ENCODE measurements at places on chromosomes 1 and 21.

DNA sequence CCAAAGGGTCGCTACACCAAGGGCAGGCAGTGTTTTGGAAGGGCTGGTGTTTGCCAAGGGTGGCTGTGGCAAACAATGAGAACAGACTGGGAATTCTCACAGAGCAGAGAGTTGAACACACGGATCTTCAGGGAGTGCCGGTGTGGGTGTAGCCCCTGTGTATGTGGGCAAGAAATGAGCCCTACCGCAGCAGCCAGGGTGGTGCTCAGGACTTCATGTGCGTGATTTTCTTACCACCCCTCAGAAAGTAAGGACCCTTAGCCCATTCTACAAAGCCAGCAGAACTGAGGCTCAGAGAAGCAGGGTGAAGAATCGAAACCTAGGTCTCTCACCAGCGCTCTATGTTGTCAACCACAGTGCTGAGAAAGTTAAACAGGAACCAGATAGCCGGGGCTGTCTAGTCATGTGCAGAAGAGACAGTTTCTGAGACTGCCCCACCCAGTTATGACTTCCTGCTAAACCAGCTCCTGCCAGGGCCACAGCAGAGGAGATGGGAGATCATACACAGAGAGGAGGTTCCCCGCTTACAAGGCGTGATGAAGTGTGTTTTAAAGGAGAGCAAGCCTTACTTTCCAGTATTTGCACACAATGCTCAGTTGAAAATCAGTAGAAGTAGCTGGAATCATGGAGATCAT lies 21.9 kb upstream of the MORC3 start:
- no peaks in the 10 kb centered on the region for H3K27me3 ChIP-seq
- peak; percentile 69 for DNase-seq
- no peak overlapping the region for H3K27ac ChIP-seq
- peaks cover 6% of the 10 kb centered on the region for H3K36me3 ChIP-seq
- no peak overlapping the region for H3K4me3 ChIP-seq

DNA sequence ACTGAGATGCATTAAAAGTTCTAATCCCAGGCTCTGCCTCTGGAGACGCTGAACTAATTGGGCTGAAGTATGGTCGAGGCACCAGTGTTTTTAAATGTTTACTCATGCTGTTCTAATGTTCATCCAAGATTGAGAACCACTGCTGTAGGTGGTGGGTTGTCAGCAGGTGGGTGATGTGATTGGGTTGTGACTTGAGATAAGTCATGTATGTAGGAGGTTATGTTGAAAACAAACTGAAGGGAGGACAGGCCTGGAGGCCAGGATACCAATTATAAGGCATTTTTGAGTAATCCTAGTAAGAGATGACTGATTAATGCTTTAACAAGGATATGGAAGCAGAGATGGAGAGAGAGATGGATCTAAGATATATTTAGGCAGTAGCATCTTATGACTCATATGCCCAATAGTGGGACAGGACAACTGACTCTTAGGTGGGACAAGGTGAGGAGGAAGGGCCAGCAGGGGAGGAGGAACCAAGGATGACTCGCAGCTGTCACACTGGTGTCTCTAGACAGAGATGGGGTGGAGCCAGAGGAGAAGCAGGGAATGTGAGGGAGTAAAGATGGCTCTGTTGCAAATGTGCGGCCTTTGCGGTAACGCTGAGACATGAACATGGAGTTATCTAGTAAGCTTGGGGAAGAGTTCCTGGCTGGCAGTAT lies 29.3 kb downstream of the RAB4A start:
- H3K36me3 ChIP-seq: peaks cover 54% of the 10 kb centered on the region

DNA sequence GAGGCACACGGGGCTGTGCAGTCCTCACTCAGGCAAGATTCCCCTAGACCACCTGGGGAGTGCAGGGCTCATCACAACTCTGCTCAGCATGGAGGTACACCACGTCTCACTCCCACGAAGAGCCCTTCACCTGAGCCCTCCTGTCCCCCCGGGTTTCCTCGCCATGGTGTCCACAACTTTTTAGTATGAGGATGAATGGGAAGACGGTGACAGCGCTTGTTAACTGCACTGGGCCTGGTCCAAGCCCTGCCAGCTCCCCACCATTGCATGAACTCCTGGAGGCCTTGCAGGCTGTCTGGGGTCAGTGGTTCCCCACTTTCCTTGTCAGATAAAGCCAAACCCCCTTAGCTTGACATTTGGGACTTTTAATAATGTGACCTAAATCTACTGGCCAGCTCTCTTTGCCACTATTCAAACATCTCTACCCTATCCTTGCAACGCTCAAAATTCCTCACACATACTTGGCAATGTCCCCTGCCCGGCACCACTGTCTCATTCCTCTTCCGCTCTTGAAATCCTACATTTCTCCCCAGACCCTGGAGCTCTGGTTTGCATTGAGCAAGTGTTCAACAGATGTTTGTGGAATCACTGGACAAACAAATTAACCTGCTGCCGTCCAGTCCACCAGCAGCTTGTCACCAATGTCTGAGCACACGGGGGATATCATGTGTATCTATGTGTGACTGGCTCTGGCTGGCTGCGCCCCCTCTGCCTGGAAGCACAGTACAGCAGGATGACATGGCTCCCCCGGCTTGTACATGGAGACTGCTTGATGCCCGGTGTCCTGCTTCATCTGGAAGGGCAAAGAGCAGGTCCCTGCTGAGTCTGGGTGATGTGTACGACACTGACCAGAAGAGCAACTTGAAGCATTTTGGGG lies 11.2 kb downstream of the TMEM9 start:
- no peak for DNase-seq
- peaks cover 2% of the 10 kb centered on the region for H3K4me1 ChIP-seq
- peaks cover 75% of the 10 kb centered on the region for H3K36me3 ChIP-seq
- no peaks in the 10 kb centered on the region for H3K27me3 ChIP-seq

DNA sequence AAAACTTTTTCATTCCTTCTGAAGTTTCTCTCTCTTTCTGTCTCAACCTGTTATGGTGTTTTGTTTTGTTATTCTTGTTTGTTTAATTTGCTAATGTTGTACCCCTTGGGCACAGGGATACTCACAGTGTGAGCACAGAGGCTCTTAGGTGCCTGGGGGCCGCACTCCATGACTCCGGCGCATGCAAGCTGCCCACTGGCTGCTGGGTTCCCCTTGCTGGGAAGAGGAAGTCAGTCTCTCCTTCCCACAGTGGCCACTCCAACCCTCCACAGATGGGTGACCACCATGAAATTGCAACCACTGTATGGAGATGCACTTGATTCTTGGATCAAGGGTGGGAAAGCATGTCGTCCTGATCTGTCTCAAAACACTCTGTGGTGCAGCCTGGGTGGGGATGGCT lies 4.6 kb upstream of the CD1A start:
- no peaks in the 10 kb centered on the region for H3K4me1 ChIP-seq
- no peak overlapping the region for H3K4me3 ChIP-seq
- H3K36me3 ChIP-seq: no peaks in the 10 kb centered on the region
- no peak overlapping the region for H3K27ac ChIP-seq
- DNase-seq: no peak

GRCh38 chr1:236692128-236692527 lies 5.8 kb downstream of the ACTN2 start:
- H3K27ac ChIP-seq: no peak overlapping the region
- H3K4me3 ChIP-seq: no peak overlapping the region
- no peaks in the 10 kb centered on the region for H3K27me3 ChIP-seq
- no peaks in the 10 kb centered on the region for H3K36me3 ChIP-seq

- H3K36me3 ChIP-seq: peaks cover 19% of the 10 kb centered on the region
- H3K4me3 ChIP-seq: peak overlapping the region; percentile 71
- H3K27me3 ChIP-seq: no peaks in the 10 kb centered on the region
- peaks cover 28% of the 10 kb centered on the region for H3K4me1 ChIP-seq
- DNase-seq: no peak
Observed at GRCh38 chr1:151165281-151165737, 393 bp downstream of the LYSMD1 start.

DNA sequence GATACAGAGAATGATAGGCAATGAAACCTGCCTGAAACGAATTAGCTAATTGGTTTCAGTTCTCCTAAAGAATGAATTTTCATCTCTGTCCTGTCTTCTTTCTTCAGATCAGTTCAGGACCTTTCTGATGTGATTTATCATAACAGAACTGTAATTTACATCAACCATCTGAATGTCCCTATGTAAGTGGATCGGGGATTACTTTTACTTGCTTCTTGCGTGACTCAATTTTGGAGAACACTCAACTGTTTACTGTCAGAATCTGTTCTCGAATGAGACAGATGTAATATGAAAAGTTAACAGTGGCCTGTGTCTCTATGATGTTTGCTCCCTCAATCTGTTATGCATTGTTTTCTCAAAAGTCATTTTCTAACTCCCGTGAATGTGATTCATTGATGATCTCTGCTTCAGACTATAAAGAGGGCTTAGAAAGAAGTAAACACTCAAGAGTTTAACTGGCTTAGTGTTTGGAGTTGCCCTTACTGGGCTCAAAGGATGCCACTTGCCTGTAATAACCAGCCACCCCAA lies 111.0 kb downstream of the GABPA start:
- H3K4me1 ChIP-seq: no peaks in the 10 kb centered on the region
- no peaks in the 10 kb centered on the region for H3K27me3 ChIP-seq
- no peaks in the 10 kb centered on the region for H3K36me3 ChIP-seq
- no peak overlapping the region for H3K27ac ChIP-seq

- H3K27ac ChIP-seq: no peak overlapping the region
- H3K36me3 ChIP-seq: no peaks in the 10 kb centered on the region
- H3K4me3 ChIP-seq: no peak overlapping the region
- no peaks in the 10 kb centered on the region for H3K27me3 ChIP-seq
- DNase-seq: no peak
Observed at GRCh38 chr1:234845097-234845660, 235.2 kb upstream of the IRF2BP2 start.

GRCh38 chr1:246219508-246220030 lies 287.5 kb downstream of the SMYD3 start:
- H3K4me1 ChIP-seq: no peaks in the 10 kb centered on the region
- no peak for DNase-seq
- H3K27ac ChIP-seq: no peak overlapping the region
- H3K4me3 ChIP-seq: no peak overlapping the region
- H3K36me3 ChIP-seq: no peaks in the 10 kb centered on the region
- no peaks in the 10 kb centered on the region for H3K27me3 ChIP-seq

DNA sequence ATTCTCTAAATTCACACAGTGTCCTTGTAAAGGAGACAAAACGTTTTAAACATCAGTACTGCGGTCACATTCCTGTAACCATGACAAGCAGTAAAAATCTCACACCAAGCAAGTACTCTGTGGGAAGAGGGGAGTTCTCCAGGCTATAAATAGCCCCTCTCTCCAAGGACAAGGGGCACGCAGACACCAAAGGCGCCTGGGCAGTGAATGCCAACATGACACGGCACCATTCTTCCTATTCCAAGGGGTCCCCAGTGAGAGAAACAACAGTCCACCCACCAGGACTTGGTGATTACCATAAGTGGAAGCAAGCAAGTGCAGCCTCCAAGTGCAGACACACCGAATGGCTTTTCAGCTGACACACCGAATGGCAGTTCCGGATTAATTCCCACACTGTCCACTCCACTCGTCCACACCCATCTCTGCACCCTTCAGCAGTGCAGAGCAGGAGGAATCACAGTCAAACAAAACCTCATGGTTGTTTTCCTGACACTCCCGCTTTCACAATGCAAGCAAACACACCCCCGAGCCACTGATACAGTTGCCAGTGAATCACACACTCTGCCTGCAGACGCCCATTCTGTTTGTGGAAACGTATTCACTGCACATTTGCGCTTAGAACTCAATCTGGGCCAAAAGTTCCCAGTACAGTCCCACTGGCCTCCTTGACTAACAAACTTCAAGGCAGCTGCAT lies 1.8 kb downstream of the PTTG1IP start:
- H3K36me3 ChIP-seq: no peaks in the 10 kb centered on the region
- peaks cover 27% of the 10 kb centered on the region for H3K4me1 ChIP-seq
- no peaks in the 10 kb centered on the region for H3K27me3 ChIP-seq

DNA sequence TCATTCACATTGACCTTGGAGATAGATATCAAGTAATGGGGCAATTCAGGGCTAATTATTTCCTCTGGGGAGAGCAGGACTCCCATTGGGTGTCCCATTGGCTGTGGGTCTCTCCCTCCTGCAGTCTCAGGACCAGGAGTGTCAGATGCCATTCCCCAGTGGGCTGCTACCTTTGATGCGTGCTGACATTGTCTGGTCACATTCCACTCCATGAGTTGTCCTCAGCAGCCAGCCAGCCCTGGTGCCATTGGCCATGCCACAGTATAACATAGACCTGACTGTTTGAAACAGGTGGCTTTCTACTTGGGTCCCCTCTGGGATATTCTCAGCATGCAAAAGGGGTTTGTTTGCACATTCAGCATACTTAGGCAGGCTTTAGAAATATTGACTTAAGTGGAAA lies 118.5 kb downstream of the MRPS6 start:
- DNase-seq: no peak
- no peak overlapping the region for H3K27ac ChIP-seq
- H3K4me3 ChIP-seq: no peak overlapping the region
- H3K4me1 ChIP-seq: no peaks in the 10 kb centered on the region
- H3K36me3 ChIP-seq: no peaks in the 10 kb centered on the region
